CD4-positive, alpha-beta T cell treated with Interleukin-1 beta for 1 hour (primary cell): ENCODE measurements at places on chromosomes 3 and 15.
A peak's percentile ranks its signal among the peaks of the same experiment; 100 is the strongest.

- DNase-seq: no peak
Measured at GRCh38 chr3:111906656-111907055, 47.6 kb downstream of the PHLDB2 start.

DNA sequence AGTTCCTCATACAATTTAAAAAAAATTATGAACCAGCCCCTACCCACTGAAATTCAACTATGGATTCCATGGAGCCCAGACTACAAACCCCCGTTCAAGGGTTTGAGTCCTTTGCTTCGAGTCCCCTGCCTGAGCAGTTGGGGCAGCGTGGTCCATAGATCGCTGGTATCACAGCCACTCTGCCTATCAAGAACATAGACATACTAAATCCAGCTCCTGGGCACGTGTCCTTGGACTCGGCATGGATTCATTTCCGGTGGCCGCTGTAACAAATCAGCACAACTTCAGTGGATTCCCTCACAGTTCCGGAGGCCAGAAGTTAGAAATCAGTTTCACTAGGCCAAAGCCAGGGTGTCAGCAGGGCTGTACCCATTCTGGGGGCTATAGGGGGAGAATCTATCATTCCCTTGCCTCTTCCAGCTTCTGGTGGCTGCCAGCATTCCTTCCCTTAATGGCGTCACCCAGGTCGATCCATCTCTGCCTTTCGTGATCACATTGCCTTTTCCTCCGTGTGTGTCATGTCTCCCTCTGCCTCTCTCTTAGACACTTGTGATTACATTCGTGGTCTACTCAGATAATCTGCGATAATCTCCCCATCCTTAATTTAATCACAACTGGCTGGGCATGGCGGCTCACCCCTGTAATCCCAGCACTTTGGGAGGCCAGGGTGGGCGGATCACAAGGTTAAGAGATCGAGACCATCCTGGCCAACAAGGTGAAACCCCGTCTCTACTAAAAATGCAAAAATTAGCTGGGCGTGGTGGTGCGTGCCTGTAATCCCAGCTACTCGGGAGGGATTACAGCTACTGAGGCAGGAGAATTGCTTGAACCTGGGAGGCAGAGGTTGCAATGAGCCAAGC, 4.6 kb upstream of the TMEM44 start:
- DNase-seq: no peak

DNA sequence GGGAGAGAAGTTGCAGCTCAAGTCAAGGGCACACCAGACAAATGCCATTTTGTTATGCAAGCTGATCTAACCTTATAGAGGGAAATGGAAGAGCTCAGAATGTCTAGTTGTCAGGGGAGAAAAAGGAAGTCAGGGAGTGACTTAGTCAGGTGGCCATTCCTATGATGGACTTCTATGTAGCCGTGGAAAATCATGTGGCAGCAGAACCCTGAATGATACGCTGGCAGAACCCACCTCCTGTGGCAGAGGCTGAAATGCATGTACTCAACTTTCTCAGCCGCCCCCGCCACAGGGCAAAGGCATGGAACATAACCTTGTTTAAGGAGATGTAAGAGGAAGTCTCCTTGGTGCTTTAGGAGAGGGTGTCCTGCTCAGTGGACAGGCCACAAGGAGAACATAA, 37.7 kb upstream of the PARL start:
- DNase-seq: no peak

DNA sequence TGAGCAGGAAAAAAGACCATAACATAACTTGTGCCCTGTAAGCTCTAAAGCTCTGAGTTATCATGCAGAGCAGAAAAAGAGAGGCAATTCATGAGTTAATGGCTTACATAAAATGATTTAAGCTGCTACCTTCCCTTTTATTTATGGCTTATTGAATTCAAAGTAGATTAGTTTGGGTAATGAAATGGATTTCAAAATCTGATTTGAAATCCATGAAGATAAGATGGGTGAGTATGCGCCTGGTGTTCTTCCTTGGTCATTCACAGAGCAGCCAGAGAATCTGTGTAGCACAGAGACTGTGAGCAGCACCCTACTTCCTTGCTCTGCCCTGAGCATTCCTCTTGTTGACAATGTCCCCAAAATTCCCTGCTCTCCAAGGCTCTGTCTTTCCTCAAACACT, 36.2 kb upstream of the MRPL3 start:
- DNase-seq: no peak

GRCh38 chr15:71691081-71691457, 119.3 kb upstream of the NR2E3 start:
- no peak for DNase-seq

- no peak for DNase-seq
Measured at GRCh38 chr3:111194048-111194447, 122.4 kb downstream of the NECTIN3 start.

GRCh38 chr3:179955809-179956208, 80.9 kb downstream of the PEX5L start:
- DNase-seq: no peak

DNA sequence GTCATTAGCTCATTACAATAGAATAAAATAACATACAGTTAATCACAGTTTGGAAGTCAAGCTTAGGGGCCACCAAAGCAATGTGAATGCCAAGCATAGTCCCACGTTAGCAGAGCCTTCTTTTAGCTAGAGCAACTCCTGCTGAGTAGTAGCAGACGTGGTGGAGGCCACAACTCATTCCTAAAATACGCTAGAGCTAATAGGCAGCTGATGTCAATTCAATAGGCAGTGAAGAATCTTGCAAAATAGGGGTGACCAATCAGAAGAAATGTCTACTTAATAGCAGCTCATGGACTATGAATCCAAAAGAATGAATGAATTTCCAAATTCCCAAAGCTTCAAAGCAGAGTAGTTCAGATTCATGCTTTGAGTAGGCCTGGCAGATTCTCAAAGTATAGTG, 292.9 kb upstream of the RORA start:
- no peak for DNase-seq

GRCh38 chr3:86951322-86951721, 39.6 kb downstream of the VGLL3 start:
- DNase-seq: no peak

DNA sequence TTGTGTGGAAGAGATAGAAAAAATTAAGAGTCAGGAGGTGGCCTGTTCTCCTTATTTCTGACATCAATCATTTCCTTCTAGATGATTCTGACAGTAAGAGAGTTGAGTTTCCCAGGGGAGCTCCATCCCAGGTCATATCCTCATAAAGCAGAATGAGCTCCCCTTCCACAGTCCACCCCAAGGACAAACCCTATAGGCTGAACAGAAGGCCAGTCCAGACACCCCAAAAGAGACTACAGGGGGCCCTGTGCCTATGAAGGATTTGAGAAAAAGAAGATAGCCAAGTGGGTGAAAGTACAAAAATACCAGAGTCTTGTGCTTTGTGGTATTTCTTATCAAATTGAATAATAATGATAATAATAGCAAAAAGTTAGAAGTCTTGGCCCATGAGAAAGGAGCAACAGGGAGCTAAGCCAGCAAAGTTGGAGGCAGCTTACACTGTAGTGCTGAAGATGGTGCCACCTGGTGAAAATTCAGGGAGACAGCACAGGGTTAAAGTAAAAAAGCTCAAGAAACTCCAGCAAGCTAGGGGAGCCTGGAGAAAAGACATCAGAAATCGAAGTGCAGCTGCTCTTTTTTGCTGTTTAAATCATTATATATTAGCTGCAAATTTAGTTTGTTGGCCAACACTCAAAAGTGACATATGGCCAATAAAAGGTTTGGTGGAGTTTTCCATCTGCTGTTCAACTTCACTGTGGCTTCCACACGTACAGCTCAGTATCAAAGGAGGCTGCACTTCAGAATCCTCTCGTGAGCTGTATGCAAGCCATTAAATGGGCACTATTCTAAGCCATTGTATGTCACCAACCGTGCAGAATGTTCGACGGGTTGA, 35.8 kb upstream of the SLC24A5 start:
- DNase-seq: no peak

DNA sequence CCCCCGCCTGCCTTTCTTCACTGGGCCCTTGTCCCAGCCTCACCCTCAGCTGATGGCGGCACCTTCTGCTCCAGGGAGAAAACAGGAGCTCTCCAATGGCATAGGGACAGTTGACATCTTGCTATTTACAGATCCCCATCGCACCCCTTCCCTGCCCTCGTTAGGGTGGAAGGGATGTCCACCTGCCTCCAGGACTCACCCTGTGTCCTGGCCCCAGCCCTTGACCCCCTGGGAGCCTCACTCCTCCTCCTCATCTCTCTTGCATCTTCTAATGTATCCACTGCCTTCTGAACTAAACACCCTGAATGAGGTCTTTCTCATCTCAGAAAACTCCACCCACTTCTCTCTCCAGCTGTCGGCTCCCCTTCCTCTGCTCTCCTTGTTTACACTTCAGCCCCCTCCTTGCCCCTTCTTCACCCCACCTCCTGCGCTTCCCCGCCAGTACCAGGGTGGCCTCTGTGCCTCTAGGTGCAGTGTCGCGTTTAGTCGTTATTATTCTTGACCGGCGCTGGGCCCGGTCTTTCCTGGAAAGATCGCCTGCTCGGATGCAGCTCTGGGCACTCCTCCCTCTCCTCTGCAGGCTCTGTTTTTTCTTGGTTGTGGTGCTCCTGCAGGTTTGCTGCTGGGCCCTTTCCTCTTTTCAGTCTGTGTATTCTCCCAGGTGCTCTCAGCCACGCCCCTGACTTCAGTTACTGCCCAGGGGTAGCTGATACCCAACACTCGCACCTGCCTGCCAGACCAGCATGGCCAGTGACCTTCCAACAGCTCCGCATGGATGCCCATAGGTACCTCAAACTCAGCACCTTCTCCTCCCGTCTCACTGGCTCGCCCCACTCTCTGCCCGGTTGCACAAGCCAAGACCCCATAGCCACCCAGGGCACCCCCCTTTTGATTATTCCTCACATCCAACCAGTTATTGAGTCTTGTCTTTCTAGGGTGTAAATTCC, 42.9 kb downstream of the PML start:
- no peak for DNase-seq

DNA sequence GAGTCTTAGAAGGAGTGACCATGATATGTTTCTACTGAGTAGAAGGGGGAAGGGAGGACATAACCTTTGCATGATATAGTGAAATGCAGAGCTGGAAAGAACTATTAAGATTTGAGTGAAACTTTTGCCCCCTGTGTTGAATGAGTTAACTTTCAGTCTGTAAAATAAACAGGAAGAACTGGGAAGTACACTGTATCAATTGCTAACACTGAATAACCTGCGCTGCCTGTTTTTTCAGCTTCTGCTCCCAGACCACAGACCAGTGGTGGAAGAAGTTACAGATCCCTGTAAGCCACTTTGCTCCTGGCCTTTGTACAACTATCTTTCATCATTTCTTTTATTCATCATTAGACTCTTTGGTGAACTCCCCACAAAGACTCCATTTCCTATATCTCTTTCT, 3.6 kb upstream of the LRCH3 start:
- DNase-seq: no peak

DNA sequence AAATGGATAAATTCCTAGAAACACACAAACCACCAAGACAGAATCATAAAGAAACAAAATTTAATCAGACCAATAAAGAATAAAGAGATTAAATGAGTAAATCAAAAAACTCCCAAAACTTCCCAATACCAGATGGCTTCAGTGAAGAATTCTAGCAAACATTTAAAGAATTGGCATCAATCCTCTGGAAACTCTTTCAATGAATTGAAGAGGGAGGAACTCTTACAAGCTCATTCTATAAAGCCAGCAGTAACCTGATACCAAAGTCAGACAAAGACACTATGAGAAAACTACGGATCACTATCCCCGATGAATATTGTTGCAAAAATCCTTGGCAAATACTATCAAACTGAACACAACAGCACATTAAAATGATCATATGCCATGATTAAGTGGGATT, 81.9 kb upstream of the SLCO2A1 start:
- no peak for DNase-seq

- no peak for DNase-seq
Measured at GRCh38 chr3:73503781-73504180, 121.0 kb downstream of the PDZRN3 start.

- DNase-seq: peak; percentile 84
Measured at GRCh38 chr3:39177708-39178332, 14.6 kb downstream of the XIRP1 start.

DNA sequence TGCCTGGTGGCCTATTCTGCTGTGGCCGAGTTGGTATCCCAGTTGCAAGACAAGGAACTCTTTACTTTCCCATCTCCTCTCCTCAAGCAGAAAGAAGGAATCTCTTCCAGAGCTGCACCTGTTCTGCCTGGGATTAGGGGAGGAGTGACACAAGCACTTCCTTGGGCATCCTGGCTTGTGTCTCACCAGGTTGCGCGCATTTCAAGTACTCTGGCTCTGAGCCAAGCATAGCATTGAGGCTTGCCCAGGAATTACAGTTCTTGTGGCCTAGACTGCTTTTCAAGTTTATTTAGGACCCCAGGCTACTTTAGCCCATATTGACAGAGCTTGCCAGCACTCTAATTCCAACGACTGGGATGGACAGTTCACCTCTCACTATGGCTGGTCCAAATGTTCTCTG, 150.5 kb downstream of the RSRC1 start:
- DNase-seq: no peak

- no peak for DNase-seq
Measured at GRCh38 chr3:53833053-53833645, 13.1 kb downstream of the CHDH start.

GRCh38 chr15:69185706-69186105, 25.3 kb downstream of the GLCE start:
- no peak for DNase-seq

DNA sequence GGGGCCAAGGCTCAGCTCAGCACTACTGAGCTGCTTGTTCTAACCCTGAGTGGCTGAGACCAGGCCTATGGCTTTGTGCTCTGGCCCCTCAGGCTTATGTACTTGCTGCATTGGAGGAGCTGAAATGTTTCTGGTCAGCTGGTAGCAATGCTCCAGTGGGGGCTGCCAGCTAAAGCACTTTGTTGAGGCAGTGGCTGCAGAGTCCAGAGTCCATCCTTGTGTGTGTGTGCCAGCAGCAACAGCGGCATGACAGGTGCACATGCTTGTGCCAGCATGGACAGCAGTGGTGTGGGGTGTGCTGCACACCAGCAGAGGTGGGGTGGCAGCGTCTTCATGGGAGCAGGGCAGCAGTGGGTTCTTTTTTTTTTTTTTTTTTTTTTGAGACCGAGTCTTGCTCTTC, 169.1 kb downstream of the VPS8 start:
- no peak for DNase-seq

GRCh38 chr15:31171731-31172130, 70.2 kb upstream of the TRPM1 start:
- no peak for DNase-seq

DNA sequence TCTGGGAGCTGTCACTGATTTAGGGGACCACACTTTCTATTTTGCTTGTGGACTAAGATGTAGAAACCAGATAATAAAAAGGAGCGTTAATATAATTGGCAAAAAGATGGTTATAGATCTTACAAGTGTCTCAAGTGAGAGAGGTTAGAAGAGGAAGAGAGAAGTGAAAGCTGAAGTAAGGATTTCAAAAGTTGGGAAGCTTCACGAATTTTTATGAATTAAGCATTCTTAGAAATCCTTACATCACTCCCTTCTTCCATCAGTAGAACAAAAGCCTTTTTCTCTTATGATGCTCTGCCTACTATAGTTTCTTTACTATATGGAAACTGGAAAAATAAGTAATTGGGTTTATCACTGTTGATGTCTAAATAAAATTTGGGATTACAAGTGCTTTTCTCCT, 146.5 kb downstream of the FNDC3B start:
- DNase-seq: no peak

GRCh38 chr3:30266524-30266923, 339.9 kb upstream of the TGFBR2 start:
- DNase-seq: no peak

GRCh38 chr3:71330505-71330904, 253.0 kb downstream of the FOXP1 start:
- DNase-seq: no peak
